Aorta (tissue), 5 donors: ENCODE measurements at places on chromosomes 11 and 22. TPM values are rescaled to one million over a fixed set of nuclear protein-coding genes. Genes with fewer than 3 reads are reported as not detected.
A peak's percentile ranks its signal among the peaks of the same experiment; 100 is the strongest.

The GTSE1 gene
- 1.5 TPM for total RNA-seq

The POU2F3 gene
- total RNA-seq: not detected

The IFITM10 gene
- 15.0 TPM for total RNA-seq

The CADM1 gene
- total RNA-seq: 9.8 TPM

The ZNF74 gene
- 10.3 TPM for total RNA-seq

The SPATA19 gene
- not detected for total RNA-seq

The LDLRAD3 gene
- 16.2 TPM for total RNA-seq

The COMMD9 gene
- total RNA-seq: 30.2 TPM

The OR51B2 gene
- not detected for total RNA-seq

The ALKBH8 gene
- 7.1 TPM for total RNA-seq

The MS4A15 gene
- not detected for total RNA-seq

The DTX4 gene
- 7.1 TPM for total RNA-seq

- H3K36me3 ChIP-seq: no peaks in the 10 kb centered on the region
- no peak overlapping the region for H3K27ac ChIP-seq
- no peak for DNase-seq
- no peak overlapping the region for H3K4me3 ChIP-seq
Observed at GRCh38 chr22:42863349-42863961, 6.4 kb upstream of the ARFGAP3 start.

DNA sequence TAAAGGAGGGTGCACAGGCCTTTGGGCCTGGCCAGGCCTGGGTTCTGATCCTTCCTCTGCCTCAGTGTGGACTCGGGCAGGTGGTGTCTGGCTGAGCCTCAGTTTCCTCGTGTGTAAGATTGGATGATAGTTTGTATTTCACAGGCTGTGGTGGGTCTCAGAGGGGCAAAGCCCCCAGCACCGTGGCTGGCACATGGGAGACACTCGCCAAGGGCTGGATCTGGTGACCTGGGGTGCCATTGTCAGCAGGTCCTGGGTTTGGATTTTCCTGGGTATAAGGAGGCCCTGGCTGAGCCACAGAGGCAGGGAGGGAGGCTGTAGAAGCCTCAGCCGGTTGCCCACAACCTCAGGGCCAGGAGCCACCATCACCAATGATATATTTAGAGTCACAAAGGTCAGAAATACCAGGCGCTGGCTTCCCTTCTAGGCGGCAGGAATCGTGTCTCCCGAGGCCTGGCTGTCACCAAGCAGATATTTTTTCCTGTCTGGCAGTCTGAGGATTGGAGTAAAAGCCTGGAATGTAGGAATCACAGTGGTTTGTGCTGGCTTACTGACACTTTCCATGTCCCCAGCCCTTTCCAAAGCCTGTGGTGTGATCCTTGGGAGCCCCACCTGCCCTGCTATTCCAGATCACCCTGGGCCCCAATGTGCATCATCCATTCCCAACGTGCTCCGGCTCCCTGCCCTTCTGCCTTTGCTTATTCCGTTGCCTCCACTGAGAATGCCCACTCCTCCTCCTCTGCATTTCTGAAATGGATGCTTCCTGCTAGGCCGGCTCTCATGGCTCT lies 15.6 kb downstream of the KCNC1 start:
- H3K36me3 ChIP-seq: no peaks in the 10 kb centered on the region
- no peak for DNase-seq
- no peaks in the 10 kb centered on the region for H3K4me1 ChIP-seq
- no peak overlapping the region for H3K4me3 ChIP-seq
- no peak overlapping the region for H3K27ac ChIP-seq

DNA sequence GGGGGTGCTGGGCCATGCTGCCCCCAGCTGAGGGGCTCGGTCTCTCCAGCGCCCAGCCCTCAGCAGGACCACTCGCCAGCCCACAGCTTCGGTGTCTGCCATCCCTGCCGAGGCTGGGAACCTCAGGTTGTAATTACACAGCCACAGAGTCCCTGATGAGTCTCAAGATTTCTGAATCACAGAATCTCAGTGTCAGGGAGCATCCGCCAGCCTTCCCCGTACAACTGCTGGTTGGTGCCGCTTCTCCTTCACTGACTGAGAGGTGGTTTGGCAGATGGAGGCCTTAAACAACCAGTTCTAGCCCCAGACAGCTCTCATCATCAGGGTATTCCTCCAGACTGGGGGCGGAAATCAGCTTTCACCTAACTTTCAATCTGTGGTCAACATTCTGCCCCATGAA lies 13.7 kb downstream of the PHF21B start:
- no peak overlapping the region for H3K4me3 ChIP-seq
- H3K27me3 ChIP-seq: no peaks in the 10 kb centered on the region
- no peak for DNase-seq
- H3K4me1 ChIP-seq: no peaks in the 10 kb centered on the region
- H3K27ac ChIP-seq: no peak overlapping the region
- no peaks in the 10 kb centered on the region for H3K36me3 ChIP-seq

DNA sequence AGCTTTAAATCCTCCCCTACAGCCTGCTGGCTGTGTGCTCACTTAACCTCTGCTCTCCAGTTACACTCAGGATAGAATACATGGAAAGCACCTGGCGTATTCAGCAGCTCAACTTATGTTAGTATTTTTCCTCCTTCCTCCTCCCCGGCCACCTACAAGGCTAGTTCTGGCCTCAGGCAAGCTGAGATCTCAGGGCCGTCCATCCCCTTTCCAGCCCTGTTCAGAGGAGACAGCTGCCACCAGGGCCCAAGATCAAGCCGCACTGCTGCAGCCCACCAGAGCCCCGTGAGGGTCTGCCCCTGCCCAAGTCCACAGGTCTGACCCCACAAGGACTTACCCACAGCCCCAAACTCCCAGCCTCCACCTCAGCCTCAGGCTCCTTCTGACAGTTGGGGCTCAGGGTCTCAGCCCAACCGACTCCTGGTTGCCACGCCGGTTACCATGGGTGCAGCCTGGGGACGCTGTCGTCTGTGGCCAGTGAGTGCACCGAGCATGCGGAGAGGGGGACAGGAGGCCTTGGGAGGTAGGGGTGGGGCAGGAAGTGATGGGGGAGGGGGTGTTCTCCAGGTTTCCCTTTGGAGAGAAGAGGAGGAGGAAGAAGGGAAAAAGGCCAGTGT lies at the start of gene C11orf16:
Gene C11orf16, minus strand, starts transcription at position 384 of the 617 bp plus-strand sequence. CDS start 639 bp downstream, outside the sequence.
- no peaks in the 10 kb centered on the region for H3K27me3 ChIP-seq
- DNase-seq: no peak
- no peaks in the 10 kb centered on the region for H3K36me3 ChIP-seq
- no peak within 1 kb of the TSS for H3K27ac ChIP-seq

- H3K36me3 ChIP-seq: no peaks in the 10 kb centered on the region
- H3K27me3 ChIP-seq: no peaks in the 10 kb centered on the region
- H3K4me1 ChIP-seq: no peaks in the 10 kb centered on the region
- no peak overlapping the region for H3K27ac ChIP-seq
- no peak overlapping the region for H3K4me3 ChIP-seq
- no peak for DNase-seq
Observed at GRCh38 chr11:129590030-129590752, 214.5 kb downstream of the BARX2 start.

GRCh38 chr22:28025866-28026575 lies 107.0 kb upstream of the PITPNB start:
- H3K27ac ChIP-seq: no peak overlapping the region
- H3K4me1 ChIP-seq: no peaks in the 10 kb centered on the region
- no peak overlapping the region for H3K4me3 ChIP-seq
- H3K27me3 ChIP-seq: no peaks in the 10 kb centered on the region
- peak; percentile 47 for DNase-seq

- H3K4me3 ChIP-seq: no peak overlapping the region
- H3K36me3 ChIP-seq: no peaks in the 10 kb centered on the region
- H3K4me1 ChIP-seq: no peaks in the 10 kb centered on the region
- no peak overlapping the region for H3K27ac ChIP-seq
Observed at GRCh38 chr22:18114495-18114894, 3.9 kb downstream of the TUBA8 start.

DNA sequence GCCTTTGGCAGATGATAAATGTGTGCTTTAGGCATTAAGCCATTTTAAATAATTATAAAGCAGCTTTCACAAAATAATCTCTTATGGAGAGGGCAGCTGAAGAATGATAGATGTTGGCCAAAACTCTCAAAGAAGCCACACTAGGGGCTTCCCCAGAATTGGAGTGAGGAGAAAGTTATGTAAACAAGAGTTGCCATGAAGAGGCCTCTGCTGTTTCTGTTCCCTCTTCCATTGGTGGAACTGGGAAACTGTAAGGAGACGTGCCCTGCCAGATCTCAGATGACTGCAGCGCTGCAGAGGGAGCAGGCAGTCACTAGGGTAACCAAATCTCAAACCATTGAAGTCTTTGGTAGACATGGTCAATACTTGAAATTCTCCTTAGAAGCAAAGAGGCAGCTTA lies 19.4 kb upstream of the APLP2 start:
- H3K4me1 ChIP-seq: no peaks in the 10 kb centered on the region
- no peak for DNase-seq
- no peak overlapping the region for H3K27ac ChIP-seq
- no peaks in the 10 kb centered on the region for H3K36me3 ChIP-seq
- H3K4me3 ChIP-seq: no peak overlapping the region

- H3K4me3 ChIP-seq: no peak overlapping the region
- H3K27ac ChIP-seq: peak overlapping the region; percentile 25
- DNase-seq: peak; percentile 81
Observed at GRCh38 chr22:36457688-36458450, 23.6 kb downstream of the TXN2 start.

- H3K27ac ChIP-seq: no peak within 1 kb of the TSS
- no peaks in the 10 kb centered on the region for H3K4me1 ChIP-seq
- H3K27me3 ChIP-seq: no peaks in the 10 kb centered on the region
- no peak for DNase-seq
Observed at GRCh38 chr11:117876341-117877119, at the start of gene FXYD6. Gene FXYD6 (minus strand): TSS chr11:117876658. CDS start chr11:117842776, 33,882 bp downstream.

DNA sequence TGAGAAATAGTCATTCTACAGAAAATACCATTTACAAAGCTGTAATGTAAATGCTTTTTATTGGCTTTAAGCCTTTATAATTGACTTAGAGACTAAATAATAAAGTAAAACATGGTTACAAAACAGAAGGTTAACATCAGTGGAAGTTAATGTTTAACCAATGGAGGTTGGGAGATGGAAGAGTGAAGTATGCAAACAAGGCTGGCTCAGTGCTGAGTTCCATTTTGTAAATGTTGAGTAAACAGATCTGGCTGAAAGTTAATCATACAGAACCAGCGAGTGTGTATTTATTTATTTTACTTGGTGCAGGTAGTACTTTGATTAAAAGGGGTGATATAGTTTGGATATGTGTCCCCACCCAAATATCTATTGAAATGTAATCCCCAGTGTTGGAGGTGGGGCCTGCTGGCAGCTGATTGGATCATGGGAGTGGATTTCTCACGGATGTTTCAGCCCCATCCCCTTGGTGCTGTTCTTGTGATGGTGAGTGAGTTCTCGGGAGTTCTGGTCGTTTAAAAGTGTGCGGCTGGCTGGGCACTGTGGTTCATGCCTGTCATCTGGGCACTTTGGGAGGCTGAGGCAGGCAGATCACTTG lies 827.4 kb downstream of the OPCML start:
- no peaks in the 10 kb centered on the region for H3K36me3 ChIP-seq
- no peak overlapping the region for H3K4me3 ChIP-seq
- no peak overlapping the region for H3K27ac ChIP-seq
- H3K27me3 ChIP-seq: no peaks in the 10 kb centered on the region
- no peaks in the 10 kb centered on the region for H3K4me1 ChIP-seq
- DNase-seq: no peak

DNA sequence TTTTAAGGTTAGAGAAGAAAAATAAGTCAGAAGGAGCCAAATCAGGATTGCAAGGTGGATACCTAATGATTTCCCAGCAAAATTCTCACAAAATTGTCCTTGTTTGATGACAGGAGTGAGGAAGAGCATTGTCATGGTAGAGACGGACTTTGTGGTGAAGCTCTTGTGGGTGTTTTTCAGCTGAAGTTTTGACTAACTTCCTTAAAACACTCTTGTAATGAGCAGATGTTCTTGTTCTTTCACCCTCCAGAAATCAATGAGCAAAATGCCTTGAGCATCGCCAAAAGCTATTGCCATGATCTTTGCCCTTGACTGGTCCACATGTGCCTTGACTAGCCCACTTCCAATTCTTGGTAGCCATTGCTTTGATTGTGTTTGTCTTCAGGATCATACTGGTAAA lies 20.0 kb downstream of the CALCB start:
- no peak overlapping the region for H3K4me3 ChIP-seq
- H3K36me3 ChIP-seq: no peaks in the 10 kb centered on the region
- H3K27me3 ChIP-seq: no peaks in the 10 kb centered on the region
- H3K27ac ChIP-seq: no peak overlapping the region
- DNase-seq: no peak

DNA sequence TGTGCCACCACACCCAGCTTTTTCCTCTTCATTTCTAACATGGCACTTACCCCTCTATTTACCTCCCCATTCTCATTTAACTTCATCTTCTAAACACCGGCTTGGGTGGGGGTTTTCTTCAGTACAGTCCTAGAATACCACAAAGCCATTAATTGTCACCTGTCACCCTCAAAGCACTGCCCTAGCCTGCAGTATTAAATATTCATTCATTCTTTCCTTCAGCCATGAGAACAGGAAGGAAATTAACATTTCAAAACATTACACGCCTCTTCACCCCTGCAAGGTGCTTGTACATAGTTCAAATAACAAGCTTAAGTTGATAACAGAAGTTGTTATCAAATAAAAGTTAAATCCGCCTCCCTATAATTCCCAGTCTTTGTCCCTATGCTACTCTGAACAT lies 10.7 kb upstream of the VPS37C start:
- H3K27me3 ChIP-seq: no peaks in the 10 kb centered on the region
- H3K4me3 ChIP-seq: no peak overlapping the region
- no peaks in the 10 kb centered on the region for H3K36me3 ChIP-seq

DNA sequence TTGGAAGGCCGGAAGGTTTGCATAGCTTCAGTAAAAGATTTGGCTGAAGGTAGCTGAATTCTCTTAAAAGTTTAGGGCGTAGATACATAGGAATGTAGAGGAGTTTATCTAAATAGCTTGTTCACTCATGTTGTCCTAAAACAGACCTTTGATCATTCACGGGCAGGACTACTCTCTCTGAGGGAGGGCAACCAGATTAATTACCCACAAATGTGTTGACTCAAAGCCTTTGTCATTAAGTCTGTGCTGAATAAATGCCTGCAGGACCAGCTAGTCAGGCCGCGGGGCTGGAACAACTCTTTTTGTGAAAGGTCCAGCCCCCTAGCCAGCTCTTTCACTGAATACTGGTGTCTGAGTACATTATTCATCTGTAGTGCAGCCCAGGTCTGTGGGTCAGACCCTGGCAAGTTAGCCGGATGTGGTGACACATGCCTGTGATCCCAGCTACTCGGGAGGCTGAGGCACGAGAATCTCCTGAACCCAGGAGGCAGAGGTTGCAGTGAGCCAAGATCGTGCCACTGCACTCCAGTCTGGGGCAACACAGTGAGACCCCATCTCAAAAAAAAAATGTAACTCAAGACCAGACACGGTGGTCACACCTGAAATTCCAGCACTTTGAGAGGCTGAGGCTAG lies 2.8 kb upstream of the FADD start:
- no peaks in the 10 kb centered on the region for H3K27me3 ChIP-seq
- no peaks in the 10 kb centered on the region for H3K4me1 ChIP-seq
- no peak for DNase-seq
- no peaks in the 10 kb centered on the region for H3K36me3 ChIP-seq
- H3K27ac ChIP-seq: no peak overlapping the region

DNA sequence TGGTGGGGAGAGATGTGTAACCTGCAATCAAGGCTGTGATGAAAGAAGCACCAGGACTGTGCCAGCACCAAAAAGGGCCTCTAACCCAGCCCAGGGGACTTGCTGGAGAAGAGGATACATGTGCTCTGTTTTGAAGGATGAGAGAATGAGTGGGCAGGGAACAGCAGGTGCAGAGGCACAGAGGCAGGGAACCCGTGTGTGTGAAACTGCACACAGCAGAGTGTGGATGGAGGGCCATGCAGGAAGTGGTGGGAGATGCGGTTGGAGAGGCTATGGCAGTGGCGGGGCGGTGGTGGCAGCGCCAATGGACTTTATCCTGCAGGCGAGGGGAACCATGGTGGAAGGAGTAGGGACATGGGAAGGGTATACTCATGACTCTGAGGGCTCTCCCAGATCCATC lies 25.2 kb upstream of the LRRC32 start:
- DNase-seq: no peak
- H3K27ac ChIP-seq: no peak overlapping the region
- H3K27me3 ChIP-seq: no peaks in the 10 kb centered on the region
- no peaks in the 10 kb centered on the region for H3K4me1 ChIP-seq
- H3K4me3 ChIP-seq: no peak overlapping the region
